ENCODE measurements at places on chromosomes 4 and X.
A peak's percentile ranks its signal among the peaks of the same experiment; 100 is the strongest.

GRCh38 chr4:53889326-53890055 lies 174.9 kb downstream of the CHIC2 start:
- no peak for DNase-seq

DNA sequence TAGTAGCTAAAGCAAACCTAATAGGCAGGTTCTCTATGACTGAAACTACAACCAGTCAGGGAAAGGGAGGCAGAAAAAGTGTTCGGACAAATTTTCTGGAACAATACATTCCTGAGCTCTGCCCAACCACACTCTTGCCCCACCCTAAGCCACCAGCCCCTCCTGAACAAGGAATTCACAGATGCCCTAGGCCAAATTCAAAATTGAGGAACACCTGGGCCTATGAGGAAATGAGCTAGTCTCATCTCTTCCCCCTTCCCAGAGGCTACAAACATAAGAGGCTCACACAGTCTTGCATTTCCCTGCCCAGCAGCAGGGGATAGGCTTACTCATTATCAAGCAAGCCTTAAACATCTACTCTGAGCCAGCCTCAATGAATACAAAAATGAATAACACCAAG lies 284.7 kb downstream of the ZNF674 start:
- DNase-seq, result no peak

DNA sequence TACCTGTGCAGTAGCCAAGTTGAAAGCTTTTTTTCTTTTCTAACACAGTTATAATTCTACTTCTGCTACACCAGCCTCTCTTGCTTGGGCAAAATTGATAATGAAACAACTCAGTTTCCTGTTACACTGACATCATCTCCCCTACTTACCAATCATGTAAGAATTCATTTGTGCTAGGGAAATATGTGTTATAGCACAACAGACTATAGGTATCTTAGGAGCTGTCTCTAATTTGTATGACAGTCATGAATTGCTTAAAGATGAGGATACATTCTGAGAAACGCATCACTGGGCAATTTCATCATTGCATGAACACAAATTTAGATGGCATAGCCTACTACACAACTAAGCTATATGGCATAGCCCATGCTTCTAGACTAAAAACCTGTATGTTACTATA lies 246.3 kb upstream of the ANKRD50 start:
- no peak for DNase-seq

DNA sequence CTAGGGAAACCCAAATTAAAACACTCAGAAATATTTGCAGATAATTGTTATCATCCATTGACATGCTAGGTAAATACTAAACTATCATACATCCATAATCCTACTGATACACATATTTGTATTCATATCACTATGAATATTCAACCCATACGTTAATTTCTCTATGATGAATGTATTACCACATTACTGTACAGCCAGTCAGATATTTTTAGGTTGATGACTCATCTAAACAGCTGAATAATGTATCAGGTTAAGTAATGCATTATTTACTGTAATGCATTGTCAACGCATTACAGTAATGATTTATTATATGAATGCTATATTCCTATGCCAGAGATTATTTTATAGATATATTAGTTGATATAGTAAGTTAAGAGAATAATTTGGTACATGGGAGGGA lies 37.1 kb downstream of the VEGFC start:
- peak; percentile 40 for DNase-seq

- DNase-seq, result peak; percentile 9
Measured at GRCh38 chrX:103756736-103757135, 19.9 kb upstream of the PLP1 start.

GRCh38 chrX:81120258-81120935 lies 81.3 kb downstream of the HMGN5 start:
- DNase-seq, result no peak

DNA sequence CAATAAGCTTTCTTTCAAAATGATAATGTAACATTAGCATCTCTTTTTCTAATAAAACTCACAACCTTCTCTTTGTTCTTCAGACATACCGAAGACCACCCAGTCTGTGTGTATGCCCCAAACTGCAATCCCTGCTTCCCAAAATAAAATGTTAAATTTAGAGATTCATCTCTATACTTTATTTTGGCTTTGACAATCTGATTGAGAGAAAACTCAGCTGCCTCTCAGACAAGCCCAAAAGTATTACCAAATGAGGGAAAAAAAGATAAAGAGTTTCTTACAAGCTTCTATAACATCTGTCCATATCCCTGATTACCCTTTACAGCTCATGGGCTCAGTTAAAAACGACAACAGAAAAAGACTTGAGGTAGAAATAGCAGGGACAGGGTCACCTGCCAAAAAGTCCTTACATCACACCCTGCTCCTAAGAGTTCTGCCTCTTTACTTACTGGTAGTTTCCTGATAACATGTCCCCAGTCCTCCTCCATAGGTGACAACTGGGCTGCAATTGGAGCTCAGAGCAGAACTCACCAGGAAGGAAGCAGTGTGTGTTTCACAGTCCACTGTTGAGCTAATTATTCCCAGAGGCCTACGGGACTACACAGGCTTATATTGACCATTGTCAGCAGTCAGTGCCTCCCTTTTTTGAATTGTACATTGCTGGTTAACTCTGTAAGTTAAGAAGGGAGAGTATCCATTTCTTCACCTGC lies 70.9 kb upstream of the FAM9C start:
- no peak for DNase-seq

- DNase-seq, result no peak
Measured at GRCh38 chr4:87717276-87718031, 67.4 kb downstream of the DMP1 start.

DNA sequence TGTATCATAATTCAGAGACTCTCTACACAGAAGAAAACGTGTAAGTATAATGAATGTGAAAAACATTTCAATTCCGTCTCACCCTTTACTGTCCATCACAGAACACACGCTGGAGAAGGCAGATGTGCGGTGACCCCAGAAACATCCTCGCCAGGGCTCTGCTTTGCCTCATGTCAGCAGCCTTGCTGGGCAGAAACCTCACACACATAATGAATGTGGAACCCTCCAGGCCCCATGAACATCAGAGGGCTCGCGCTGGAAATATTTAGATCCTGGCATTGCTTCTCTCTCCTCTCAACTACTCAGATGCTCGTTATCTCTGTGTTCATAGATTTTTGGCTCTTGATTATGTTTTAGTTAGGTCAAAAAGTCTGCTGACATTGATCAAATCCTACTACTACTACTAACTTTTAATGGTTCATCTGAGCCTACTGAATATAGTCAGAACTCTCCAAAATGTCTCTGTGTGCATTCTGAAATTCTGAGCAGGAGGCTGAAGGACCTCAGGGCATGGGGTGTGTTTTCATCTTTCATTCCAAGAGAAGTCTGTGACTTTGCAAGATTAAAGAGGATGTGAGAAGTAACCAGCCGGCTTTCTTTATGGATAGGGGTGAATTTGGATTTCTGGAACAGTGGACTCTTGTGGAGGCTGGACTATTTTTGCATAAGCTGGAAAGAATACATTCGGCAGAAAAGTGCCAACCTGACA lies 27.0 kb downstream of the SMIM43 start:
- DNase-seq, result no peak

DNA sequence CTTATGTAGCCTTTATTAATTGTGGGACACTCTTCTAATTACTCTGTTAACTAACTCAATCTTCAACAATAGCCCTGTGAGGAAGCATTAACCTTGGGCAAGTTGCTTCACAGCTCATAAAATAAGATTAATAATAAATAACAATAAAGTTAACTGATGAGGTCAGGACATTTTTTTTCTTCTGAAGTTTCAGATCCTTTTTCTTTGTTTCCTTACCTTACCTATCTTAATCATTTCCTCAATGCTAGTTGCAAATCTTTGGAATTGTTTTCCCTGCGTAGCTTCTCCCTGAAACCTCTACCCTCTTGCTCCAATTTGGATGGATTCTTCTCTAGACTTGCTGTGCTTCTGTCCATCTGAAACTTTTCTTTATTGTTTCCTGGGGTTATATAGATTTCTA lies 17.5 kb upstream of the PLAC8 start:
- DNase-seq, result no peak

GRCh38 chr4:145887241-145887991 lies 51.2 kb downstream of the ZNF827 start:
- peak; percentile 71 for DNase-seq

GRCh38 chr4:107804956-107805355 lies 19.8 kb upstream of the SGMS2 start:
- no peak for DNase-seq

DNA sequence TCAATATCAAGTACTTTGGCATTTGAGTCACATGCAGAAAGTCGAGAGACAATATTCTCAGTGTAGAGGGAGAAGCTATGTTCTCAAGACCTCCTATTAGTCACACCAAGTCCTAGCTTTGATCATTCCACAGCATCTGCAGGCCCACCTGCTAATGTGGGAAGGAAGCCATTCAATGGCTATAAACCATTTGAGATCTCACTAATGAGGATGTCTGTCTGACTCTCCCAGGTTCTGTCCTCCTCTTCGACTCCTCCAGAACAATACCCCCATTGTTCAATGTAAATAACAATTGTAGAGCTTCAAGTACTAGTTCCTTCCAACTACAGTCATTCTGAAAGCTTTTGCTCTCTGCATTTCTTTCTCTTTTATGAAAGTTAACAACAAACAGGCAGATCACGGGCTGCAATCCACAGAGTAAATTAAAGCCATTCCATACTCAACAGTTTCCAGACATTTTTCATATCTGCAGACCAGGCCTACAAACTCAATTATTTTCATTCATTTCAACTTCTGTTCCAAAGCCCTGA lies 140.2 kb upstream of the EDNRA start:
- DNase-seq, result no peak

DNA sequence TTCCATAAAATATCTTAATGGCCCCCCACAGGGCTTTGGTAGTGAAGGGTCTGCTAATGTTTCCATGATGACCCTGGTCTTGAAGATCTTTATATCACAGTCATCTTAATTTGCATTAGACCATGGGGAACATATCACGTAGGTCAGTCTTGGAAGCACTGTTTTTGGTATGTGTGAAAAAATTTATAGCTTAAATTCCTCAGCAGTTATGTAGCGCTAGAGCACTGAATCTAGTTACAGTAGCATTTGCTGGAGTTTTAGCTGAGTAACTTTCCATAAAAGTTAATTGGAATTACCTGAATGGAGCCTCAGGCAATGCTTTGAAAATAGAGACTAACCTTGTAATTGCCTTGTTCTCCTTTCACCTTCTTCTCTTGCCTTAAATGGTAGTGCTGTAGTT lies 648.8 kb downstream of the IQCM start:
- no peak for DNase-seq

DNA sequence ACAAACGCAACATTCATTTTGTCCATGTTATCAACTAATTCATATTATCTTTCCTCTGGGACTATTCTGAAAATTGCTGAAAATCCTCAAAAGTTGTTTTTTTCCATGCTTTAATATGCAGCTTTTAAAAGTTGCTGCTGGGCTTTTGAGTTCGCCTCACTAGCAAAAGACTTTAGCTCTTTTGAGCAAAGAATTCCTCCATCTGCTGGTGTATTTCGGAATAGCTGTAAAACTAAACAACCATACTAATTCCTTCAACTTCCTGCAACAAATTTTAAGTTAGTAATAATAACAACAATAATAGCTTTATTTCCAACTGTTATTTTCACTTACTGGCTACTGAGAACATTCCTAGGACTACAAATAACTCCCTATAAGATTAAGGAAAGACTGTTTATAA lies 124.5 kb upstream of the PLAC1 start:
- DNase-seq, result peak; percentile 70

DNA sequence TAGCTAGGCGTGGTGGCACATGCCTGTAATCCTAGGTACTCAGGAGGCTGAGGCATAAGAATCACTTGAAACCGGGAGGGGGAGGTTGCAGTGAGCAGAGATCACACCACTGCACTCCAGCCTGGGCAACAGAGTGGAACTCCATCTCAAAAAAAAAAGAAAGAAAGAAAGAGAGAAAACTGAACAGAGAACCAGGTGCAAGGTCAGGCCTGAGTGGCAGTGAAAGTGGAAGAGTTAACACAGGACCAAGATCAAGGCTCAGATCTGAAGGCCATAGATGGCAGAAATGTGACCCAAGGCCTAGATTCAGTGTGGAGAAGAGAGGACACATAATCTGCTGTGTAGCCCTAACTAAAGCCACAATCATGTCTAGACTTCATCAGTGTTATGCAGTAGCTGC lies 4.9 kb upstream of the ZNF630 start:
- no peak for DNase-seq

DNA sequence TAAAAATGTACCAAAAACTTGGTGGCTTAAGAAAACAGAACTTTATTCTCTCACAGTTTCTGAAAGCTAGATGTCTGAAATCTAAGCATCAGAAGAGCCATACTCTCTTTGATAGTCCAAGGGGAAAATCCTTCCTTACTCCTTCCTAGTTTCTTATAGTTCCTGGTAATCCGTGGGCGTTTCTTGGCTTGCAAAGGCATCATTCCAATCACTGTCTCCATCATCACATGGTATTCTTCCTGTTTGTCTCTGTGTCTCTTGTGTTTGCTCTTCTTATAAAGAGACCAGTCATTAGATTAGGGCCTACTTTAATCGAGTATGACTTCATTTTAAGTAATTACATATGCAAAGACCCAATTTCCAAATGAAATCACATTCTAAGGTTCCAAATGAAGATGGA lies 118.9 kb upstream of the FSTL5 start:
- DNase-seq, result no peak

GRCh38 chr4:95439896-95440295 lies 108.9 kb downstream of the UNC5C start:
- peak; percentile 66 for DNase-seq

- no peak for DNase-seq
Measured at GRCh38 chr4:82380344-82380743, 6.6 kb upstream of the HNRNPD start.

DNA sequence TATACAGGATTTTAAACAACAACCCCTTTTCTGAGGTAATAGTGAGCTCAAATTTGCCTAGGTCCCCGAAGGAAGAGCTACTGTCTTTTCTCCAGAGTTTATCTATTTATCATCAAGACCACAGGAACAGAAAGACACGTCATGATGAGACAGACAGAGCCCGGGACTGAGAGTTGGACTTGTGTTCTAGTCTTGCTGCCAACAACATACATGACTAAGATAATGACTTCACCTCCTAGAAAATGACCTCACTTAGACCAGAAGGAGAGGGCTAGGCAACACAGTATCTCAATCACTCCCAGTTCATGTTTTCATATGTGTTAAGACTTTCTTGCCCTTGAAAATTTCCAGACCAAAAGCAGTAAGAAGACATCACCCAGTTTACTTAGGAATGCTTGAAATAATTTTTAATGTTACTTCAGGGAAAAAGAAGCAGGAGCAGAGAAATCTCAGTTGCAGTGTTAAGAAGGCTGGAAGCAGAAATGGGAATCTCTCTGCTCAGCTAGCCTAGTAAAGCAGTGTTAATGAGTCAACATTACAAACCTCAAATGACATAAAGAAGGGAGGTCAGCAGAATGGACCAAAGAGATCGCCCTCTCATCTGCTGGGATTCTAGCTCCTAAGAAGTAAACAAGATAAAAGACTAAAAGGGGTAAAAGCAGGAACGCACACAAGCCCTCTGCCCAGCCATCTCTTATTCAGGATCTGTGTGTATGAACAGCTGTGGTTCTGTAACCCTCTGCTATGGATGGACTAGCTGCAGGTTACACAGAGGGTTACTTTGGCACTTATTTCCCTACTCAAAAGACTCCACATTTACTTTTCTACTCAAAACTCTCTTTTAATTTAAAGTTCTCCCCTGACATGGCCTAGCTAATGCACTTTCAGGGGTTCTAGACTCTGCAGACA lies 24.8 kb downstream of the PDGFC start:
- peak; percentile 97 for DNase-seq

GRCh38 chr4:184355111-184355604 lies 119.2 kb downstream of the IRF2 start:
- peak; percentile 99 for DNase-seq
